ENCODE measurements at places on chromosomes 12 and 14.

GRCh38 chr14:81449114-81449513, 49.0 kb upstream of the STON2 start:
- no peak for DNase-seq

DNA sequence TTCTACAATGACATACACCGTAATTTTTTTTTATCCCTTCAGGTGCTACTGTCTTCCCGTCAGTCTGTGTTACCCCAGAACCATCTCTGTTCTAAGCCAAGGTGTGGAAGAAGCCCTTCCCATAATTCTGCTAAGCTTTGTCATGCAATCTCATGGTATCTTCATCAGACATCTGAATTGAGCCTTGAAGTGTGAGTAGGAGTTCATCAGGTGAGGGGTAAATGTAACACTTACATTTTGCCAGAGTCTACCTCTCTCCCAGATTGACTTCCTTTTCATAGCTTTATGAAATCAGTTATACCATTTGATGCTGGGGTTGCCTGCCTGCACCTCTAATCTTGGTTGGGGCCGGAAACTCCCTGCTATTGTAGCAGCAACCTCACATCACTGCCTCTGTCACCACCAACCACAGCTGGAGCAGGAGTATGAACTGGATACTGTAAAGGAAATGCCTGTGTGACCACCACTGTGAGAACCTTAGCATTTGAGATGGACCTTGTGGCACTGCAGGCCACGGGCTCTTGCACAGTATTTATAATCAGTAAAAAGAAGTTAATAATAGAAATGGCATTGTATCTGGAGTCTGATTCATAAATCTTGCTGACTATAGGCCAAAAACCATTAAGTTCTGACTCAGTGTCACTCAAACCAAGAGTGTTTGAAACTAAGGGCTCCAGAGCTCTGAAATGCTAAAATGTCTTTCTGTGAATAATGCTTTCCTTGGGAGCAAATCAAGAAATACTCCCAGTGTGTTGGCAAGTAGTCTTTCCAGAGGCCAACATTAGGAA, 58.7 kb upstream of the STK38L start:
- no peak for DNase-seq

DNA sequence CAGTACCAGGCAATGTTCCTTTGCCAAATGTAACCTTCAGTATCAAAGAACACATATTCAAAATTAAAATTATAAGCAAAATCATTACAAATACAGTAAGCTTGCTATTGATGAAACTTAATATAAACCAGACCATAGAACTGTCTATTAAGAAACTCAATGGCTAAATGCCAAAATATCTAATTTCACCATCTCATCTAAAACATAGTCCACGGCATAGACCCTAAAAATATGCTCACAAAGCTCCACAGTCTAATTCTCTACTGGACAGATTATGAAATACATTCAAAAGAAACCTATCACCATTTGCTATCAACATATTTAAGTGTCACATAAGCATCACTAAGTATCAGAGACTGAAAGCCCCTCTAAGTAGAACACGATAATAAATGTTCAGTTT, 25.2 kb downstream of the DUSP16 start:
- no peak for DNase-seq

GRCh38 chr12:65368055-65368454, 89.6 kb downstream of the MSRB3 start:
- no peak for DNase-seq

Data from hematopoietic multipotent progenitor cell treated with erythropoietin and hydrocortisone succinate and interleukin-3 and kit ligand, for 8 days (in vitro differentiated cells).